ENCODE measurements at places on chromosomes 2 and 18.

GRCh38 chr2:23350041-23350791 is 34.8 kb upstream of the KLHL29 start:
- DNase-seq: no peak

DNA sequence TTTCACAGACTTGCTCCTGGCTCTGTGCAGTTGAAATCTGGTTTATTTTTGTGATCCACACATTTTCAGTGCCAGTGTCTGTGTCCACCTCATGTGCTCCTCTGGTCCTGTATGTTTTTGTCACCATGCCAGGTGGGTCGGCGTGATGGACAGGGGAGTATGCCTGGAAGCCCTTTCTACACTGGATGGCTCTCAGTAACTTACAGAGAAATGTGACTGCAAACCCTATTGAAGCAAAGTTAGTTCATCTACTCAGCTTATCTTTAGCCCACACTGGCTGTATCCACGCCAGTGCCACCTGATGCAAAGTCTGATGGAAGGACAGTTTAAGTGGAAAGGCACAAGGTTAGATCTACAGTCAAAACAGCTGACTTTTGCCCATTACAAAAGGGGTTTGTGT is 4.3 kb downstream of the IMPA2 start:
- DNase-seq: no peak

- DNase-seq: no peak
Observed at GRCh38 chr2:111707700-111708099, 176.3 kb downstream of the ANAPC1 start.

DNA sequence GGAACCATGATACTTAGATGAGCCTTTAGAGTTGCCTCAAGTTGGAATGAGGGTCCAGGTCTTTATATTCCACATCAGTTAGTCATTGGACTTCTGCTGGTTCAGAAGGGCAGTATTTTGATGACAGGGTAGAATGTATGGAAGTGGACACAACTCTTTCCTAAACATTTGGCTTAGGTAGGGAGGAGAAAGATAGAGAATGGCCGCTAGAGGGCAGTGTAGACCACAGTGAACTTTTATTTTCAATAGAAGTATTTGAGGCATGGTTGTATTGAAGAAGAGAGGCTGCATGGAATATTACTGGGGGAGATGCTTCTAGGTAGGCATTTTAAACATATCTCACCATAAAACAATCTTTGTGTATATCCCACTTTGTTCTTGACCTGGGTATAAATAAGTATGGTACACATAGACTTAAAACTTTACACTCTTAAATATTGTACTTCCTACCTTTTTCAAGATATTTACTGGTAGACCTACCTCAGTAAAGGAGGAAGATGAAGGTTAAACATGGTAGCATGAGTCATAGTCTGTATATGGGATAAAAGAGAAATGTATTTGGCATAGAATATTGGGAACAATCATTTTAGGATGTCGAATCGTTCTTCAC is 497.6 kb upstream of the FAM98A start:
- peak; percentile 38 for DNase-seq

DNA sequence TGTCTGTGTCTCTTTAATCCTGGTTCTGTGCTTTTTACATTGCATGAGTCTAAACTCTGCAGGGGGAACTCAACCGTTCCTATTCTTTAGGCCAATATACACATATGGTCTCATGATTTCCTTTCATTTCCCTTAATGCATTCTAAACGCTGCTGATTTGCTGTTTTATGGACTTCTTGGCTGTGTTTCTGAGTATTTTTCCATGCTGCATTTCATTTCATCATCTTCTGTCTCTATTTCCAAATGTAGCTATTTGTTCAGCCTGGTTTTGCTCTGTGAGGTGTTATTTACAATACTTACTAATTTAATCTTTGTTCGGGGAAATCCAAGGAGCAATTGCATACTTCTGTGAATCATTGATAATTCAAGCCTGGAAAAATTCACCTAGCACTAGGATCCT is 897.2 kb downstream of the TSN start:
- no peak for DNase-seq

DNA sequence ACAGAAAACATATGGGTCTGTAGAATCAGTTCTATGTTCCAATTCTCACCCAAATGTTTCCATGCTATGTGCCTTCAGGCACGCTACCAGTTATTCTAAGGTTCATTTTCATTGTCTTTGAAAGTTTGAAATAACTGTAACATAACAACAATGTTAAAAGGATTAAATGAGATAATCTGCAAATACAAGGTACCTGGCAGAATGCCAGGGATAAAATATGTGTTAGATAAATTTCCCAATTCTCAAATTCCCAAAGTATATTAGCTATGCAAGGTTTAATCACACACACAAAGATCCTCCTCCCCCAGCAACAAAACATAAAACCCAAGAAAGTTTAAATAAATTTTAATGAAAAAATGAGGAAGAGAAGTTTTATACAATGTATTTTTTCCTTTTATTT is 261.2 kb downstream of the LRP1B start:
- no peak for DNase-seq

- no peak for DNase-seq
Observed at GRCh38 chr2:143132355-143132754, 3.1 kb downstream of the ARHGAP15 start.

GRCh38 chr2:236855866-236856847 is 229.5 kb upstream of the COPS8 start:
- DNase-seq: no peak

GRCh38 chr18:23967321-23968089 is 47.0 kb upstream of the TTC39C start:
- DNase-seq: peak; percentile 56

- no peak for DNase-seq
Observed at GRCh38 chr2:78928502-78928901, 97.0 kb upstream of the REG3G start.

GRCh38 chr18:44517136-44517535 is 163.6 kb upstream of the SETBP1 start:
- no peak for DNase-seq

GRCh38 chr2:187171318-187171717 is 276.7 kb downstream of the CALCRL start:
- no peak for DNase-seq

DNA sequence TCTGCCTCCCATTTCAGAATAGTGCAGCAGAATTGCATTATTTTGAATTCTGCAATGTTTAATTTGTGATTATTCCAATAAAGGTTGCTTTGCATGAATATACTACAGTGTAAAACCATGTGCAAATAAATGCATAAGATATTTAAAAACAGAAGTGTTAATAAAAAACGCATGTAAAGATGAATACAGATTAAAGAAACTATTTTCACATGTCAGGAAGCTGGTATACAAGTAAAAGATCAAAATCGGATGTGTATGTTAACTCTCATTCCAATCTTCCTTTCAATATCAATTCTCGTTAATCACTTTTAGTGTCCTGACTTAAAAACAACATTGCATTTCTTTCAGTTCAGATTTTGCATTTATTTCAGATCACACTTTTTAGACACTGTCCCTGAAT is 3.1 kb downstream of the MCEE start:
- DNase-seq: no peak

GRCh38 chr18:8324343-8325065 is 284.7 kb upstream of the RAB12 start:
- no peak for DNase-seq

GRCh38 chr2:236871500-236872001 is 214.1 kb upstream of the COPS8 start:
- DNase-seq: peak; percentile 13

DNA sequence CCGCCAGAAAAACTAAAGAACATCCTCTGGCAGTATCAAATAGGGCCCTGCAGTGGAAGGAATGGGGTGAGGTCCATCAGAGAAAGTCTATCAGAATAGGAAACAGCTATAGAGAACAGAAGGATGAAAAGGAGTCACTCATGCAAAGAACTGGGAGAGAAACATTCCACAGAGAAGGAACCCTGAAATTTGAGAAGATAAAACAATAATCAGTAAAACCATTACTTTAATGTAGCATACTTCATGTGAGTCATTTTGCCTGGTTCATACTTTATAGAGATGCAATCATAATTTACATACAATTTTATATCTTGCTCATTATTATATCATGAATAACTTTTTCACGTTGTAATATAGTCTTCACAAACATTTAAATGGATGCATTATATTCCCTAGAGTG is 402.2 kb downstream of the NCKAP5 start:
- no peak for DNase-seq

DNA sequence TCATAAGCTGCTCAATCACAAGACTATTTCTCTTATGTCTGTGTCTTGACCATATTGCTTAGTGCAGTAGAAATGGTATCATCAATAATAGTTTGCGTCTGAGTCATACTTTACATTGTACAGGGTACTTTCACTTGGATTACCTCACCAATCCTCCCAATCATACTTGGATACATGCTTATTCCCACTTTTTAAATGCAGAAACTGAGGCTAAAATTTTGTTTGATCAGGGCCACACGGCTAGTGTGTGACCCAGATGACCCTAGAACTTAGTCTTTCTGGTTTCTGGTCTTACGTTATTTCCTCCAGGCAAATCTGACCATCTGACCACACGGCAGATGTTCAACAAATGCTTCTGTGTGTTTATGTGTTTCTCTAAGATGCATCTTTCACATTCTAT is 23.8 kb upstream of the CCL20 start:
- no peak for DNase-seq

DNA sequence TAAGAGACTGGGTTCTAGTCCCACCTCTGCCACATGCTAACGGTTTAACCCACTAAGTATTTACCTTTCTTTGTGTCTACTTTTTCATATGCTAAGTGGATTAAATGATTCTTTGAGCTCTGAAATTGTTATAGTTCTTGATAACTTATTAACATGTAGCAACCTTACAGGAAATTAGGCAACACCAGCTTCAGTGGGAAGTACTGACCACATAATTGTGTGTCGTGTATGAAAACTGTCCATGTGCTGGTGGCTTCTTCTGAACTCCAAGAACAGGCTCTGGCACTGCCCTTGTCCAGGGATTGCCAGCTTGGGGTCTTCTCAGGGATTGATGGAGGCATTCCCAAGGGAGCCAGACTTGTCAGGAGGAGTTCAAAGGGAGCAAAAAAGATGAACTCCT is 427.7 kb downstream of the TGIF1 start:
- no peak for DNase-seq

DNA sequence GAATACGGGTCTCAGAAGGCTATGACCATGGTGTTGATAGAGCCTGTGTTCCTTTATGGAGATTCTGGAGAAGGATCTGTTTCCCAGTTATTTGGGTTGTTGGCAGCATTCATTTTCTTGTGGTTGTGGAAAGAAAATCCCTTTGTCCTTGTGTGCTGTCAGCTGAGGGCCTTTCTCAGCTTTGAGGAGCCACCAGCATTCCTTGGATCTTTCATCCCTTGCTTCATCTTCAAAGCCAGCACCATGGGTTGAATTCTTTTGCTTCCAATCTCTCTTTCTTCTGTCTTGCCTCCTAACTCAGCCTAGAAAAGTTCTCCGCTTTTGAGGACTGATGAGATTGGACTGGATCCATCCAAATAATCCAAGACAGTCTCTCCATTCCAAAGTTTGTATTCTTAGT is 103.2 kb upstream of the MMADHC start:
- DNase-seq: no peak

DNA sequence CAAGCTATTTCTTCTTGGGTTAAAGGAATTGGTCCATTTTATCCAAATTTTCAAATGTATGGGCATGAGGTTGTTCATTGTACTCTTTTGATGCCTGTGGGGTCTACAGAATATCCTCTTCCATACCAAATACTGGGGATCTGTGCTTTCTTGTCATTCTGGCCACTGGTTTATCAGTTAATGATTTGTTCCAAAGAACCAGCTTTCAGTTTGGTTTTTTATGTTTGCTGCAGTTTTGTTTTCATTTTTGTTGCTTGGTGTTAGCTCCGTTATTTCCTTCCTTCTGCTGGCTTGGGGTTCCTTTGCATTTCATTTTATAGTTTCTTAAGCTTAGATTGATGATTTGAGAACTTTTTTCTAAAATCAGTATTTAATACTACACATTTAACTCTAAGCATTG is 45.5 kb downstream of the SLC66A2 start:
- no peak for DNase-seq

DNA sequence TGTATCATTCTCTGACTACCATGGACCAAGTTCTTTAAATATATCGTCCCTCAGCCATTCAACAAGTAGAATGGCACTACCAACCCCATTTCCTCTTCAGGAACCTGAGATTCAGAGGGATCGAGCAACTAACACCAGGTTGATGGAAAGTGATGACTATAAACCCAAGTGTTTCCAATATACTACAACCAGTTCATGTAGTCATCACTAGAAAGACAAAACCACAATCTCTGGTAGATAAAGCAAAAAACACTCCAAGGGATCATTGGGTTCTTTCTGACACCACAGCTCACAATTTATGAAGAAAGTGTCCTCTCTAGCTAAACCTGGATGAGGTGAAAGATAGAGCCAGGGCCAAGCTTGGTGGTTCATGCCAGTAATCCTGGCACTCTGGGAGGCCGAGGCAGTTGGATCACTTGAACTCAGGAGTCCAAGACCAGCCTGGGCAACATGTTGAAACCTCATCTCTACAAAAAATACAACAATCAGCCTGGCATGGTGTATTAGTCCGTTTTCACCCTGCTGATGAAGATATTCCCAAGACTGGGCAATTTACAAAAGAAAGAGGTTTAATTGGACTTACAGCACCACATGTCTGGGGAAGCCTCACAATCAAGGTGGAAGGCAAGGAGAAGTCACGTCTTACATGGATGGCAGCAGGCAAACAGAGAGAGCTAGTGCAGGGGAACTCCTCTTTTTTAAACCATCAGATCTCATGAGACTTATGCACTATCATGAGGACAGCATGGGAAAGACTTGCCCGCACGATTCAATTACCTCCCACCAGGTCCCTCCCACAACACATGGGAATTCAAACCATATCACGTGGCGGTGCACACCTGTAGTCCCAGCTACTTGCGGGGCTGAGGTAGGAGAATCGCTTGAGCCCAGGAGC is 2.2 kb downstream of the CD226 start:
- no peak for DNase-seq
